Small intestine (tissue), 16 donors: ENCODE measurements at places on chromosomes 16 and 17. TPM values are rescaled to one million over a fixed set of nuclear protein-coding genes. Genes with fewer than 3 reads are reported as not detected.

Gene TNFRSF13B
- not detected for polyA plus RNA-seq

GRCh38 chr16:23286131-23286532 lies 16.0 kb upstream of the SCNN1B start:
- DNase-seq: no peak

- DNase-seq: no peak
These were observed 383.0 kb downstream of the MAF start for GRCh38 chr16:79217375-79218011.

- DNase-seq: no peak
These were observed 220.6 kb downstream of the FTO start for GRCh38 chr16:53924331-53925106.
